Tongue (tissue), 3 donors: ENCODE measurements at places on chromosomes 2 and 18.
A peak's percentile ranks its signal among the peaks of the same experiment; 100 is the strongest.

- no peak for DNase-seq
Observed at GRCh38 chr18:3579701-3580100, 129.7 kb downstream of the TGIF1 start.

- DNase-seq: no peak
Observed at GRCh38 chr2:122366427-122366826, 611.0 kb downstream of the TSN start.

GRCh38 chr2:226999661-227000060 is 163.8 kb downstream of the RHBDD1 start:
- DNase-seq: no peak

GRCh38 chr2:24083567-24084385 is 858 bp downstream of the TP53I3 start:
- peak; percentile 92 for DNase-seq

DNA sequence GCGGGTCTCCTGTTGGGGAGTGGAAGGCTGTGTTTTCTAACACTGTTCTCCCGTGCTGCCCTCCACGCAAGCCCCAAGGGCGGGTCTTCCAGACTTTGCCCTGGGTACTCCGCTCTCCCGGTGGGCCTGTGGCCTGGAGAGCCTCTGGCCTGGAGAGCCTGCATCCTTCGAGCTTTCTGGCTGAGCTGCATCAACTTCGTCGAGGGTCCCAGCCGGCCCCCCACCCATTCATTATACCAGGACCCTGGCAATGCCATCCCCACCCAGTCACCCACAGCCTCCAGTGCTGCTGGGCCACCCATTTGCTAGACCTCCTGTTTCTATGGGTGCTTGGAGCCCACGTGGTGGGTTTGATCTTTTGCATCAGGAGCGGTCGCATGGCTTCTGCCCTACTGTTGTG is 102.2 kb downstream of the PTGR3 start:
- no peak for DNase-seq
